ENCODE measurements at places on chromosomes 11 and 22. TPM values are rescaled to one million over a fixed set of nuclear protein-coding genes. Genes with fewer than 3 reads are reported as not detected.

BTG4 gene
- not detected for total RNA-seq

DGCR6 gene
- total RNA-seq = 13.9 TPM

OR5D14 gene
- not detected for total RNA-seq

DNAJB7 gene
- total RNA-seq = not detected

FXYD2 gene
- total RNA-seq = 1.3 TPM

OR52E8 gene
- not detected for total RNA-seq

MYEOV gene
- total RNA-seq = not detected

SEC14L2 gene
- 1.2 TPM for total RNA-seq

PACSIN3 gene
- 198 TPM for total RNA-seq

XKR3 gene
- not detected for total RNA-seq

TPBGL gene
- total RNA-seq = 0.16 TPM

USP47 gene
- total RNA-seq = 53.7 TPM

SEPTIN5 gene
- 141 TPM for total RNA-seq

ZW10 gene
- total RNA-seq = 8.6 TPM

SYTL2 gene
- total RNA-seq = 3.8 TPM

KIF18A gene
- 0.25 TPM for total RNA-seq

SYT9 gene
- 0.08 TPM for total RNA-seq

ANGPTL5 gene
- total RNA-seq = 1.3 TPM

PLAAT5 gene
- 1.4 TPM for total RNA-seq

RCOR2 gene
- 10.5 TPM for total RNA-seq

MAPK8IP2 gene
- 0.33 TPM for total RNA-seq

CFL1 gene
- 299 TPM for total RNA-seq

VPREB1 gene
- total RNA-seq = not detected

SPDYC gene
- total RNA-seq = not detected

MN1 gene
- total RNA-seq = 7.7 TPM

APIP gene
- total RNA-seq = 24.3 TPM

LMO2 gene
- 8.4 TPM for total RNA-seq

POLA2 gene
- total RNA-seq = 3.8 TPM

INTS4 gene
- total RNA-seq = 15.4 TPM

MRGPRG gene
- not detected for total RNA-seq

NPTXR gene
- 23.3 TPM for total RNA-seq
